ENCODE measurements at places on chromosomes 6 and 20.

DNA sequence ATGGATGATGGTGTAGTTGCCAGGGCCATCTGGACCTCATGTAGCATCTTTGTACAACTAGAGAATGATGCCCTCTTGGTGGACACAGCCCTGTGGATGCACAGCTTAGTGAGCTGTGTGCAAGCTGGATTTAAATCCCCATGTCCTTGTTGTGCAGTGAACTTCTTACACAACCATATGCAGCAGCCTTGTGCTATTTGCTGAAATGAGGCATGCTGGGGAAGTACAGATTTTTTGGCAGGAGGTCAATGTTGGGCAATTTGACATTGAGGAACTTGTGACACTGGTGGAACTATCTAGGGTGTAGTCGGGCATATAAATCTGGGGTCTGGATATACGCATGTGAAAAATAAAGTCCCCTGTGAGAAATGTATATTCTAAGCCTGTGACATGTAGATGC, 5.8 kb upstream of the CDC5L start:
- no peak for DNase-seq

- DNase-seq = no peak
Observed at GRCh38 chr20:1207293-1207878, 4.1 kb downstream of the C20orf202 start.

DNA sequence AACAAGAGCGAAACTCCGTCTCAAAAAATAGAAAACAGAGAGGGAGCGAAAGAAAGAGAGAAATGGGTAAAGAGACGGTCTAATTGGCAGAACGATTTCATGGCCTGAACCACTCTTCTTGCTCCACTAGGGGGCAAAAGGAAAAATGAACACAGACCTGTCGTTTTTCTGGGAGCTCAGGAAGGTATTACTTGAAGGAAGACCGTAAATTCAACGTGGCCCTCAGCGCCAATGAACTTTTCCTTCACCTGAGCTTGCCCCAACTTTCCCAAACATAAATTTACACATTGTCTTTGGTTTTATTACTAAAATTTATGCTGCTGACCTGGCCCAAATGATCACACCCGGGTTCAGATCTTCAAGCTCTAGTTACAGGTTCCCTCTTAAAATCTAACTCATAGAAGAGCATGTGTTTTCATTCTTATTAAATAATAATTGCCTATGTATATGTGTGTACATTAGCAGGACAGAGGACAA, 67.3 kb downstream of the ATP9A start:
- peak; percentile 37 for DNase-seq

GRCh38 chr6:57303931-57304681, 13.3 kb upstream of the PRIM2 start:
- no peak for DNase-seq

- no peak for DNase-seq
Observed at GRCh38 chr20:1528811-1529210, 28.7 kb downstream of the SIRPD start.

DNA sequence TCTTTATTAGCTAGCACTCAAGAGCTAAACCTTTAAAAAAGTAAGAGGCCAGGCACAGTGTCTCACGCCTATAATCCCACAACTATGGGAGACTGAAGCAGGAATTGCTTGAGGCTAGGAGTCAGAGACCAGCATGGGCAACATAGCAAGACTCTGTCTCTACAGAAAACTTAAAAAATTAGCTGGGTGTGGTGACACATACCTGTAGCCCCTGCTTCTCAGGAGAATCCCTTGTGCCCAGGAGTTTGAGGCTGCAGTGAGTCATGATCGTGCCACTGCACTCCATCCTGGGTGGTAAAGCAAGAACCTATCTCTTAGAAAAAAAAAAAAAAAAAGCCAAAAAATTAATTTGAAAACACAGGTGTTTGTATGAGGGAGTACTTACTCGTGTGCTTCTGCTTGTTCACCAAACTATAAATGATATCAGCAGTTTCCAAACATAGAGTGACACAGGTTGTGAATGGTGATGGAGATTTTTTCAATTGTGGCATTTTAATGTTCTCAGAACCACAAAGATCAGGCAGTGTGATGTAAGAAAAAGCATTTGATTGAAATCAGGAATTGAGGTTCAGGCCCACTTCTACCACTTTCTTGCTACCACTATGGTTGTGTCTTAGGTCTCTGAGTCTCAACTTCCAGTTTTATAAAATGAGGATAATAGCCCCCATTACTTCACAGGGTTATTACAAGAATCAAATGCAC, 104.9 kb downstream of the FOXO3 start:
- no peak for DNase-seq

DNA sequence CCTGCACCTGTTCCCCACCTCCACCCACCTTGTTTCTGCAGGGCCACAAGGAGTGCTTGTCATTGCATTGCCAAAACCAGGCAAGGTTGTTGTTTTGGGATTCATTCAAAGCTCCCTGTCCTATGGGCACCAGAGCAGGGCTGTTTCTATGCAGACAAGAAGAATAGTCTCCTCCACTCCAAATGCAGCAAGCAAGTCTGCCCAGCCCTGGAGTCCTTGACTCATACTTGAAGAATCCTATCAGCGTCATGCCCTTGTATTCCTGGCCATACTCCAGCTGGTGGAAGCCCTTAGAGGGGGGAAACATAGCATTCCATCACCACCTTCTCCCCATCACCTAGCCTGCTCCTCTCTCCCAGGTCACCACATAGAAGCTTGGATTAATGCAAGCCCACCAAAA, 145.3 kb upstream of the ECI2 start:
- no peak for DNase-seq

- peak; percentile 18 for DNase-seq
Observed at GRCh38 chr20:43389839-43390626, 67.7 kb upstream of the SRSF6 start.

- peak; percentile 30 for DNase-seq
Observed at GRCh38 chr6:113873043-113873667, 16.0 kb downstream of the MARCKS start.

DNA sequence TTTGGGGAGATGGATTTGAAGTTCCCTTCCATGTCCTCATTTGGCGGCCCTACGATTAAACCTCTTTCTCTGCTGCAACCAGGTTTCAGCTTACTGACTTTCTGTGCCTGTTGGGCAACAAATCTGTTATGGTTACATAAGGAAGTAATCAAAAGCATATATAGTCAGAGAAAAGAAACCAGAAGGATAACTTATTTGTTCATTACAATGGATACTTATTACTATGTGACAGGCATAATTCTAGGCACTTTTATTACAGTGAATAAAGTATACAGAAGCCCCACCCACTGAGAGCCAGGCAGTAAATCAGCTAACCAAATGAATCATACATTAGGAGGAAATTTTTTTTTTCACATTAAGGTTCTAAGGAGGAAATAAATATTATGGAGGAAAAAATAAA, 9.6 kb upstream of the TRIM31 start:
- no peak for DNase-seq

Data from germinal center (tissue), 1 donor.